ENCODE measurements at places on chromosomes 5 and 9.
A peak's percentile ranks its signal among the peaks of the same experiment; 100 is the strongest.

- no peak for DNase-seq
Observed at GRCh38 chr5:82952326-82952725, 124.9 kb downstream of the TMEM167A start.

DNA sequence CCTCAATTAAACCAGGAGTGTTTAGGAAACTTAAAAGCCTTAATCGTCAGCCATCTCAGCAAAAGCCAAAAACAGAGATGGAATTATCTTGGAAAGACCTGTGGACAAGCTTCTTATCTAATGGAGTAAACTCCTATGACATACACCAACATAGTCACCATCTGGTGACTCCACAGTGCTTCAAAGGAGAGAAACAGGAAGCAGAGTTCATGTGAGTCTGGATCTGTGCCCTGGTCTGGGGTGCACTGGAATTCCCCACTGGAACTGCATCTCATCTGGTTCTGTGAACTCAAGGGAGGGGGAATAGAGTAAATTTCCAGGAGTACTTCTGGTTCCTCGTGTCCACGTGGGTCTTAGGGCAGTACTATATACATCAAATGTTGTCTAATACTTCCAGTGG lies 36.3 kb upstream of the KCNN2 start:
- no peak for DNase-seq

GRCh38 chr5:73031839-73032238 lies 76.0 kb downstream of the FCHO2 start:
- peak; percentile 24 for DNase-seq

DNA sequence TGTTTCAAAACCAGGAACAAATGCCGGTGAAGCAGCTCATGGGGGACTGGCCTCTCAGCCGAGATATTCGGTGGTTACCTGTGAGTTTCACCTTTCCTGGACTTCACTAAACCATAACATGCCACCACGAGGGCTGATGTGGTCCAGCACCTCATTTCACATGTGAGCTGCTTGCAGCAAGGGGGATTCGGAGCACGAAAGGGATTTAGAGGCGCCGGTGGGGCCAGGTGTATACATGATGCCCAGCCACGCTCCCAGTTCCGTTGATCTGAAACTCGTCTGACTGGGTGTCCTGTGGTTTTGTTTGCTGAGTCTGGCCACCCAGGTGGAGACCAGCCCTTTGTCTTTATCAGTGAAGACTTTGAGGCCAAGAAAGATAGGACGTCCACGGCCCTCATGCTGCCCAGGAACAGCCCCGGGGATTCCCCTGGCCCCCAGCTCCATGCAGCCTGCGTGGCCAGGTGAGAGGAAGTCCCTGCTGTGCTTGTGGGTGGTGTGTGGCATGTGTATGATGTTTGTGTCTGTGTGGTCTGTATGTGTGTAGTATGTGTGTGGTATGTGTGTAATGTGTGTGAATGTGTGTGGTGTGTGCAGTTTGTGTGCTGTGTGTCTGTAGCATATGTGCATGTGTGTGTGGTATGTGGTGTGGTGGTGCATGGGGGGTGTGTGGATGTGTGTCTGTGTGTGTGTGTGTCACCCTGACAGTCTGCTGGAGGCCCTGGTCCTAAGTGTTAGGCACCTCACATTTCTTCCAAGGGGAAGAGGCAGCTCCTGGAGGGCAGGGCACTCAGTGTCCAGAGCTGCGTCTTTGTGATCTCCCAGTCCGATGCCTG lies 23.4 kb downstream of the PHF2 start:
- DNase-seq: no peak

- DNase-seq: no peak
Observed at GRCh38 chr5:16735101-16736060, 118.6 kb upstream of the RETREG1 start.

GRCh38 chr5:111214052-111214742 lies 10.0 kb upstream of the CAMK4 start:
- no peak for DNase-seq

DNA sequence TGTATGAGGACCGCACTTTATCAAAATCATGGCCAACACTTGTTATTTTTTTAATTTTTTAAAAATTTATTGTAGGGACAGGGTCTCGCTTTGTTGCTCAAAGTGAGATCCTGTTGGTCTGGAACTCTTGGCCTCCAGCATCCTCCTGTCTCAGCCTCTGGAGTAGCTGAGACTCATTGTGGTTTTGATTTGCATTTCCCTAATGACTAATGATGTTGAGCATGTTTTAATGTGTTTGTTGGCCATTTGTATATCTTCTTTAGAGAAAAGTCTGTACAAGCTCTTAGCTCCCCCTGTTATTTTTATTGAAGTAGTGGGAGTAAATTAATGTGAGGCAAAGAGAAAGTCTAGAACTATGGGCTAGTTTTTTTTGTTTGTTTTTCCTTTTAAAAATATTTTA lies 1.6 kb upstream of the RPS6 start:
- no peak for DNase-seq

GRCh38 chr5:94746731-94747124 lies 128.3 kb downstream of the SLF1 start:
- DNase-seq: no peak

DNA sequence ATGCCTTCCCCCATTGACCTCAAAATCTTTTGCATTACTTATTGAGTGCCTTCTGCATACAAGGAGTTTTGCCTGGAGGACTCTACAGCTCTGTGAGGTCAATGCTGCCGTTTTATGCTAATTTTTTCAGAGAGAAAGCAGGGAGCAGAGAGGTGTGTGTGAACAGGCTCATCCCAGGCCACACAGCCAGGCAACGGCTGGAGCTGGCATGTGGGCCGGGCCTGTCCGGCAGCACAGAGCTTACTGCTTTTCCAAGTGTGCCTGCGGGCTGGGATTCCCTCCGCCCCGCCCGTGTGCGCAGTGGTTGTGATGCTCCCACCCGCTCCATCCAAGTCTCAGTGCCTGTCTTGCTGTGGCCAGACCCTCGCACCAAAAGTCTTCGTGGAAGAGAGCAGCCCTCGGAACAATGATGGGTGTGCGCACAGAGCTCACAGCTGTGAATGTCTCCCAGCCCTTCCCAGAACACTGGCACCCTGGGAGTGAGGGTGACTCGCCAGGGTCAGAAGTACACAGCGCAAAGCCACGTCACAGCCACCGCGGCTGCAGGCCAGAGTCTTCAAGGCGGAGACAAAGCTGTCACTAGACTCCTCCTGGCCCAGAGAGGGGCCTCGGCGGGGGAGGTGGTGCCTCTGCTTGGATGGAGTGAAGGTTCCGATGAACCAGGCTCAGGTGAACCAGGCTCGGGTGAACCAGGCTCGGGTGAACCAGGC lies 82.8 kb downstream of the COL5A1 start:
- no peak for DNase-seq

DNA sequence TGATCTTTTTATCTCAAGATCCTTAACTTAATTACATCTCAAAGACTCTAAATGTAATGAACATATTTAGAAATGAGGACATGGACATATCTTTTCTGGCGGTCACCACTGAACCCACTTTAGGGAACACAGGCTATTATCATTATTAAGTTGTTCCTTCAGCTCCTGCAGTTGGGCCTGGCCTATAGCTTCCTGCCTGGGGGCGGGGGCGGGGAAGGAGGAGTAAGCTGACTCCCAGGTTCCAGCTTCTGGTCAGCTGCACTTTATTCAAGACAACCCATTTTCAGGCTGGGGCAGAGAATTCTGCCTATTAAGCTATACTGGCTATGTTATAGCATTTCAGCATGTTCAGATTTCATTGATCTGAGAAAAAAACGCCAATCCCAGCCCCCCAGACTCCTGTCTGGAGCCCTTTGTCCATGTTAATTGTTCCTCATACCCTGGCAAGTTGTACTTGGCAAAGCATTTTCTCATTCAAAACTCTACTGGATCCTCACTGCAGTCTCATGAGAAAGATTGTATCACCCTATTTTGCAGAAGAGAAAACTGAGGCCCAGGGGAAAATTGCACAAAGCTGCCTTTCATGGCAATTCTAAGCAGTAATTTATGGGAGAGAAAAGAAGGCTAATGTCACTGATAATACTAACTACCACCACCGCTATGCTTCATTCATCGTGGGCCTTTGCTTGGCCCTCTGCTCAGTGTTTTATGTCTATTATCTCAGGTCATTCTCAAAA lies 25.1 kb downstream of the COL15A1 start:
- DNase-seq: no peak

- no peak for DNase-seq
Observed at GRCh38 chr9:121744002-121744686, 92.7 kb downstream of the DAB2IP start.

GRCh38 chr9:117293206-117294114 lies 121.4 kb downstream of the ASTN2 start:
- DNase-seq: no peak

GRCh38 chr9:14098486-14099180 lies 215.3 kb downstream of the NFIB start:
- DNase-seq: no peak

GRCh38 chr5:173802670-173803165 lies 85.4 kb upstream of the CPEB4 start:
- DNase-seq: no peak

GRCh38 chr5:68046445-68046844 lies 169.1 kb upstream of the PIK3R1 start:
- DNase-seq: peak; percentile 95

DNA sequence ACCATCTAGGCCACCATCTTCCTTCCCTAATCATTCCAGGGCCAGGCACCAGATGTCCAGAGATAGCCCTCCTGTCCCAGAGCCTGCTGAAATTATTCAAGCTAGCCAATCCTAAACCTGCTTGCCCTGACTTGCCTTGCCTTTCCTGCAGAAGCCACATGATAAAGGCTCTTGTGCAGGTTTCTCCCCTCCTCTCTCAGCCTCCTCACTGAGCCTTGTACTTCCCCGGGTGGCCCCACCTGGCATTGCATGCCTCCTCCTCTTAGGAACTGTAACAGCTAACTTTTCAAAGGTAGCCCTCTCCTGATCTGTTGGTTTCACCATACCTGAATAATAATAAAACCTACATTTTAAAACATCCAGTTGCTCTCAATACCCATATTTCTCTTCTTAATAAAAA lies 42.6 kb downstream of the DIRAS2 start:
- DNase-seq: no peak

DNA sequence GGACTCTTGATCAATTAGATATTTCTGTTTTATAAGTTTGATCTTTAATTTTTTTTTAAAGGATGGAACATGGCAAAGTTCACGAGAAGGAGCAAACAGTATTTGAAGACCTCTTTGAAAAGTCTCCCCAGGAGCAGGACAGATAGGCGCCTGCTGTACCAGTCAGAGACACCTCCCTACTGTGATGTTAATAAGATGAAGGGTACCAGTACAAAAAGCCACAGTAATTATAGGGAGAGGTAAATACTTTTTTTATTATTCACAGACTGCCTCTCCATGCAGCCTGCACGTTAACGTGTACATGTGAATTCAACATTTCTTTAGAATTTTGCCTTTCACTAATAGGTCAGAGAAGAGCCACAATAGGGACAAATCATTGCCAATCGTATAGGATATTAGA lies 146.5 kb upstream of the CDH6 start:
- no peak for DNase-seq

GRCh38 chr9:27462434-27462833 lies 61.7 kb upstream of the IFNK start:
- no peak for DNase-seq

GRCh38 chr9:134149380-134149779 lies 13.5 kb downstream of the WDR5 start:
- no peak for DNase-seq

Measured in astrocyte of the cerebellum (primary cell).